ENCODE measurements at places on chromosomes 2 and 18.

- DNase-seq, result no peak
Observed at GRCh38 chr2:100244881-100245605, 77.3 kb downstream of the LONRF2 start.

DNA sequence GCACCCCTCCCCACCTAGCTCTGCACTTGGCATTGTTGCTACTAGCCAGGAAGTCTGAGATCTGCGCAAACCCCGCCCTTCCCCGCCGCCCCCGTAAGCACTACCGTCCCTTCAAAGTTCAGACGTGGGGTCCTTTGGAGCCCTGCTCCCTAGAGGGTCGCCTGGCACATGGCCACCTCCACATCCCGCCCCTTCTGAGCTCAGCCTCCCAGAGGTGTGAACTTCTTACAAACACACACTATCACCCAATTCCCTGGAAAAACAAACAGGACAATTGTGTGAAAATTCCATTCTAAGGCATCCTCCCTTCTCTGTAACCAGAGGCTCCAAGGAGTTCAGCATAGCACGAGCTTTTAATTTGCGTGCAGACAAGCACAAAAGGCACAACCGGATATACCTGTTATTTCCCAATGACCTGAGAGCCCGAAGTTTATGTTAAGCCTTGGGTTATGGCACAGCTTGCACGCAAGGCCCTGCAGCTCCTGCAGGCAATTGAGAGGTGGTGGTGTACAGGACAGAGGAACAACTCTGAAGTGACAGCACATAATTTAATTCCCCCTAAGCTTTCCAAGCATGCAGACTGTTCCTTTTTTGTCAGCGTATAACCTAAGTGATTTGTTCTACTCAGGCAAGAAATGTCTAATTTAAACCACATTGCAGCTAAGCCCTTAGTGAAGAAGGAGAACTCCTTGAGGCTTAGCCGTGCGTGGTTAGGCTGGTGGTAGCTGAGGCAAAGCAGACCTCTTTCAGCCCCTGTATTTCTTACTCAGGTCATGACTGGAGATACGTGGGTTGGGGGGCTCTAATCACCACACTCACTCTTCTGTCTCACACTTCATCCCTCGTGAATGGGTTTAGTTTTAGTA is 20.3 kb upstream of the CYP1B1 start:
- DNase-seq, result no peak

DNA sequence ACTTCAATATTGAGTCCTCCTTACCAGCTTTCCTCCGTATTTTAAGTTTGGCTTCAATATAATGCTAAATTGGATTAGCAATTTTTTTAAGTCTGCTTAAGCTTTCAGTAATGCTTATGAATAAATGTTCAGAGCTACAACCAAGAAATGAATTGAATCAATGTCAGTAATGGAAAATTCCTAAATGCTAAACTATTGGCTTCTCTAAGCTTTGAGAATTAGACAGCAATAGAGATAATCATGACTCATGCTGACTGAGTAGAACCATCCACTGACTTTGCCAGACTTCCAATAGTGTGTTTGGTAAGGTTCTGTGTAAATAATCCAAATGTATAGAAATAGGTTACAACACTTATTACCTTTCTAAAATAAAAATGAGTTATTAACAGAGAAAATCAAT is 8.9 kb upstream of the PDE1A start:
- no peak for DNase-seq

DNA sequence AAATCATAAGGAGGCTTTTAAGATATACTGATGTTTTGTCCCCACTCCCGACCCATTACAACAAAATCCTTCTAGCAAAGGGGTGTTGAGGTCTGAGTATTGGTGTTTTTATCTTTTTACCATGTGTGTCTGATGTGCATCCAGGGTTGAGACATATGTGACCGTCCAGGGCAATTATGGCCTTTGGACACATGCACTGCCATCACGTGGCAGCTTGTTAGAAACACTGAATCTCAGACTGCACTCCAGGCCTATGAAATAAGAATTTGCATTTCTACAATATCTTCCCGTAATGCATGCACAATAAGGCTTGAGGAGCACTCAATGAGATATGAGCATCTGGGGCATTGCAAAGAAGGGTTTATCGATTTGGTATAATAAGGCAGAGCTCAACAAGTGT is 235.1 kb upstream of the ZNF804A start:
- DNase-seq, result no peak

GRCh38 chr18:21747764-21748693 is 7.4 kb downstream of the MIB1 start:
- DNase-seq, result no peak

DNA sequence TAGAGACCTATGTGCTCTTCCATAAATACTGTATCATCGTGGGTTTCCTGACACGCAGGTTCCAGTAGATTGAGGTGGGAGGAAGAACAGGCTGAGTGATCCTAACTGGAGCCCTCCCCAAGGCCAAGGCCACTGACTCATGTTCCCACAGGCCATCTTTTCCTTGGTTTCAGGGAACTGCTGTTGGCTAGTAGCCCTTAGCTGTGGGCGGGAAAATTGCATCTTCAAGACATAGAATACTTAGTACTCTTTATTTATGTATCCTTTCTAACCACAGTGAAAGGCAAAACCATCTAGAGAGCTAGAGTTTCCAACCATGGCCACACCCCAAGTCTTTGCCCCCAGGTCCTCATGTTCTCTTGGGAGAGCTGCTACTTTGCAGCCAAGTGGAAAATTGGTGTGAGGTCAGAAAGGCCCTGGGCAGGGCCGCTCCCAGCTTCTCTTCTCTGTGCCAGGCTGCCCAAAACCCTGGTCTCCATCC is 55.9 kb downstream of the COPS8 start:
- no peak for DNase-seq

- DNase-seq, result no peak
Observed at GRCh38 chr2:64675860-64676259, 22.1 kb upstream of the SERTAD2 start.

DNA sequence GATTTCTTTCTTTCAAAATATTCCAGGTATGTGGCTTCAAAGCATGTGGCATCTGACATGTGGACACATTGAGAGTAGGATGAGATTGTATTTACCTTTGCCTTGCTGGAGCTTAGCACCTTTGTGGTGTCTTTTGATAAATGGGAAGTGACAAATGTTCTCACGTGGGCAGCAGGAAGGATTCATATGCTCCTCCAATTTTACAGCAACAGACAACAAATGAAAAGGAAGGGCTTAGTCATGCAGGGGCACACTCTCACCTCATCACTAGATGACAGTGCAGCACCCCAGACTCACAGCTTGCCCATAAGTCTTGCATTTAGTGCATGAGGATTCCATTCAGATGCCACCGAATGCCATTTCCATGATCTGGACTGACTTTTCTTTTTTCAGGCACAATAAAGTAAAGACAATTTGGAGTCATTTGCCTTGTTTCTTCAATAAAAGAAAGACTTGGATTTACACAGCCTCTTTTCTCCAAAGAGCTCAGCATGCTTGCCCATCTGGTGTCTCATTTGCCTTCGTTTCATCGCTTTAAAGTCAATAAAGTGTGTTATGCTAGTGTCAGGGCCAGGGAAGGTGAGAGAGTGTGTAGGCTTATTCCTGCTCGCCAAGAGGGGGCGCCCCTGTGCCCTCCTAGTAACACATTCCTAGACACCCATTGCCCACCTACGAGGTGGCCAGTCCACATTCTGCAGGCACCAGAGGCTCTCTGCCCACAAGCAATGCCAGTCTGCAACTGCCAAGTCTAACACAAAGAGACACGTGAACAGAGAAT is 39.6 kb upstream of the DAPL1 start:
- DNase-seq, result no peak

DNA sequence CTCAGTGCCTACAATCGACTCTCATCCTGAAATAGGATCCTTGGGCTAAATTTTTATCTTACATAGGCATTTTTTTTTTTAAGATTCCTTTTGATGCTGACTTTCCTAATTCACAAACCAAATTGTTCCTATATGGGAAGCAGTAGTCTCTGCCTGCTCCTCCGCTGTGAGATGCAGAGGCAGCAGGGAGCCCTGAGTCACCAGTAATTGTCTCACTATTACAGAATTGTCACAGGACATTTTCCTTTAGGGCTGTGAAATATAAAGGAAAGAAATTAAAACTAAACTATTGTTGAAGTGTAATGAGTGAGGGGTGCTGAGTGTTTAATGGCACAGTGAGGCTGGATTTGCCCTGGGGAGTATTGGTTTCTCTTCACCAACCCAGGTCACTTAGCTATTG is 63.8 kb downstream of the MYO3B start:
- DNase-seq, result no peak

- DNase-seq, result no peak
Observed at GRCh38 chr2:231212329-231212845, 14.0 kb downstream of the ARMC9 start.

GRCh38 chr2:223086370-223086981 is 34.5 kb downstream of the KCNE4 start:
- DNase-seq, result no peak

Data from activated naive CD4-positive, alpha-beta T cell (primary cell).